ENCODE measurements at places on chromosomes 5 and 9.
A peak's percentile ranks its signal among the peaks of the same experiment; 100 is the strongest.

DNA sequence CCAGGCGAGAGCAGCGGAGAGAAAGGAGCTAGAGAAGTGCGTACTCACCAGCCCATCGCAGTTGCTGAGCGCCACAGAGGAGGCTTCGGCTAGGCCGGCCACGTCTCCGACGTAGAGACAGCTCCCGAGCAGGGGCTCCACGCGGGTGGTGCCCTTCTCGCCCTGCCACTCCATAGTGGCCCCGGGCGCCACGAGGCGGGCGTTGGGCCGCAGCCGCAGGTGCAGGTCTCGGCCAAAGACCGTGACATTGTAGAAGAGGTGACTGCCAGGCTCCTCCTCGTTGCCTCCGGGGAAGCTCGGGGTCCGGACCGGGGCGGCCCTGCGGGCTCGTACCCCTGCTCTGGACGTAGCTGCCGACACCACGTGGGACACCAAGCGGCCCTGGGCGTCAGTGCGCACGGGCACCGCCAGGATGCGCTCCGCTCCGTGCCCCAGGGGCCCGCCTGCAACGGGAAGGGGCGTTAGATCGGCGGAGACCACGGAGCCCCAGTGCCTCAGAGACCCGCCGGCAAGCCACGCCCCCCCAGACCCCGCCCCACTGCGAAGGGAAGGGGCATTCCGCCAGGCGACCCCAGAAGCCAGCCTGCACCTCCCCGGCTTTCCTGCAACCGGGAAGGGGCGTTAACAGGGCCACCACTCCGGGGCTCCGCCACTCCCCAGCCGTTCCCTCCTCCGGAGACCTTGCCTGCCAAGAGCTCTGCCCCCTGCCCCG, 1.4 kb downstream of the ADAMTS2 start:
- peak; percentile 74 for DNase-seq

- DNase-seq = no peak
These were observed 42.9 kb downstream of the GLRA1 start for GRCh38 chr5:151881621-151882225.

- no peak for DNase-seq
These were observed 11.7 kb downstream of the TIMD4 start for GRCh38 chr5:156951359-156951758.

- no peak for DNase-seq
These were observed 220.2 kb upstream of the CLINT1 start for GRCh38 chr5:158079097-158079496.

- no peak for DNase-seq
These were observed 61.5 kb downstream of the MEIKIN start for GRCh38 chr5:131883984-131884383.

GRCh38 chr9:14532456-14533115, 160.6 kb downstream of the ZDHHC21 start:
- no peak for DNase-seq

GRCh38 chr9:76594764-76595424, 135.9 kb downstream of the GCNT1 start:
- DNase-seq = peak; percentile 63

DNA sequence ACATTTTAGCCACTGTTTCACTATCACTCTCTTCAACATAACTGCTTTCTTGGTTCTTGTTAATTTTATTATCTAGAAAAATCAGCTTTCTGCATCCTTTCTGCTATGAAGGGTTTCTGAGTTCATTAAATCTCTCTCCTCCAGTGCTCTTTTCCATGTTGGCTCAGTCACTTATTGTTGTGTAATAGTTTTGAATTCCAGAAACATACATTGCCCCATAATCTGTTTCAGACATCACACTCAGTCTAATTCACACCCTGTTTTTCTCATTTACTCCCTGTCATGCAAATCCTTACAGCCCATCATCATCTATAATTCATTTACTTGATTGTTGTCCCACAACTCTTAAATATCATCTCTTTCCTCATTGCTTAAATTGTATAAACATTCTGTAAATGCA, 176.1 kb upstream of the CDH12 start:
- no peak for DNase-seq

- DNase-seq = no peak
These were observed 19.3 kb upstream of the TMEM161B start for GRCh38 chr5:88287846-88288527.

DNA sequence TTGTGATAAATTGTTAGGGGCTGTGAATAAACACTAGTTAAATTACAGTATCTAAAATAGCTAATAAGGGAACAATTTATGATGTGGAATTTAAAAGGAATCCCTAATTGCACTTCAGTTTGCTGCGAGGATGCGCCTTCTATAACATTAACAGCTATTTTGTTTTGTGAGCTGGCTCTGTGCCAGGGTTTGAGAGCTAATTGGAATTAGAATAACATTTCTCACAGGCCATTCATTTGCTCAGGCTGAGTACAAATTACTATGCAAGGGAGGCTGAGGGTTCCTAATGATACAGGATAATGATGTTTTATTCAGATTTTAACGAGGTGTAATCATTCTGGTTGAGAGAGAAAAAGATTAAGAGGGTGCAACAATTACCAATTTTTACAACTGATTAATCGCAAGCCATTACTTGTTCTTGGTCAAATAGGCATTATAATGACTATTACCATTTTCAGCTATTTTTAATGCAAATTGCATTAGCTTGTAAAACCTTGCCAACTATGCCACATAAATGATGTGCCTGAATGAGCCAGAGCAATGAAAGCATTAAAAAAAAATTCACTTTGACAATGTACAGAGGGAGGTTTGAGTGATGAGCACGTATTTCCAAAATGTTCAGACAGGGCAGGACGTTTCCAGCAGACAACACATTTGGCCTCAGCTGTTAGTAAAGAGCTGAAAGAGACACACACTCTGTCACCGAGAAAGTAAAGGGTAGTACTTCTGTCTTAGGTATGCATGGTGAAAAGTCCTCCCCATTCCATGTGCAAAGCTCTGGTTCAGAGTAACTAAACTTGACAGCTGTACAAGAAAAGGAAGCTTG, 576.5 kb downstream of the TLE1 start:
- DNase-seq = no peak

DNA sequence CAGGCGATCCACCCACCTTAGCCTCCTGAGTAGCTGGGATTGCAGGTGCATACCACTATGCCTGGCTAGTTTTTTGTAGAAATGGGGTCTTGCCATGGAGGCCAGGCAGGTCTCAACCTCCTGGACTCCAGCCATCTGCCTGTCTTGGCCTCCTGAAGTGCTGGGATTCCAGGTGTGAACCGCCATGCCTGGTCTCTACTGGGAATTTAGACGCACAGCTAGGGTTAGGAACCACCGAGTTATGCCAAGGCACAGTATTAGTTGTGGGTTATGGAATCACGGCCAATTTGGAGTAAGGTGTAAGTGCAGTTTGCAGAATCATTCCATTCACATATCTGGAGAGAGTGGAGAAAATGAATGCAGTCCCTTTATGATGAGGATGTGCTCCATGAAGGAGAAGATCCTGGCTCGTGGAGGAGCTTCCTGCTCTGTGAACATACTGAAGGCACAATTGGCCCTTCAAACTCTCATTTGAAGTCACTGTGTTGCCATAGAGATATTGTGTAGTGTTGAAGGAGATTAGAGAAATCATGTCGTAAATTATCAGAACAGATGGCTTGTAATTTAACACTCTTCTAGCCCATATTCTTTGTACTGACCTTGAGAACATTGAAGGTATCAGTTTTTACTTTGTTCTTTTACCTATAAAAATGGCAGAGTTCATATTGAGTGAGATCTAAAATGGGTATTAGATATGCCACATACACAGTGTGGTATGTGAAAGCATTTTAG, 18.8 kb downstream of the TRIO start:
- DNase-seq = no peak

GRCh38 chr9:32384002-32384363, 460 bp upstream of the ACO1 start:
- no peak for DNase-seq

GRCh38 chr5:16855485-16855884, 80.6 kb downstream of the MYO10 start:
- DNase-seq = peak; percentile 52

GRCh38 chr9:37806271-37806670, 5.7 kb downstream of the DCAF10 start:
- peak; percentile 8 for DNase-seq

- DNase-seq = no peak
These were observed 2.4 kb downstream of the MACIR start for GRCh38 chr5:103260951-103261350.

- DNase-seq = no peak
These were observed 1.9 kb upstream of the NKD2 start for GRCh38 chr5:1006656-1007071.

GRCh38 chr9:113187929-113188595, 33.0 kb downstream of the FKBP15 start:
- DNase-seq = peak; percentile 32

DNA sequence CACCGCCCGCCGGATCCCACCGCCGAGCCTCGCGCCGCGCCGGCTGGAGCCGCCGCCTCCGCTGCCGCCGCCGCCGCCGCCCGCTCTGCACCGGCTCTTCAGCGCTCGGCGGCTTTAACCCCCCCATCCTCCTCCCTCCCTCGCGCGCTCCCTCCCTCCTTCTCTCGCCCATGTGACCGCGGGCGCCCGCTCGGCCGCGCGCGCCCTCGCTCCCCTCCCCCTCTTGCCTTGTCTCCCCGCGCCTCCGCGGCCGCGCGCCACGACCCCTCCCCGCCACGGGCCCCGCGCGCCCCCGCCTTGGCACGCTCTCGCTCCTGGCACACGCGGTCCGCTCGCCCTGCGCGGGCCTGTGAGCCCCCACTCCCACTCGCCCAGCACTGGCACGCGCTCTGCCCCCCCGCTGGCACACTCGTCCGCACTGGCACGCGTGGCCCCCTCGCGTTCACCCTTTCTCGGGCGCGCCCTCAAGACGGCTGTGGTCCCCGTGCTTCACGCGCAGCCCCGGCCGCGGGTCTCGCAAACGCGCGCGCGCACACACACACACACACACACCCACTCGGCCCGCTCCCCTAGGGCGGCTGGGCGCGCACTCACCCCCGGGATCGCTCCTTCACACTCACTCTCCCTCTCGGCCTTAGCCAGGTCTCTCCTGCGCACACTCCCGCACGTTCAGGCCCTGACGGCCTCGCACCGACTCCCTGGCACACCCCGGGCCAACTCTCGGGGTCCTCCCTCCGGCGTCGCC, at the start of gene CNTFR:
Gene CNTFR, minus strand, starts transcription at position 89 of the 745 bp plus-strand sequence. CDS start 20,743 bp downstream, outside the sequence.
- DNase-seq = no peak

DNA sequence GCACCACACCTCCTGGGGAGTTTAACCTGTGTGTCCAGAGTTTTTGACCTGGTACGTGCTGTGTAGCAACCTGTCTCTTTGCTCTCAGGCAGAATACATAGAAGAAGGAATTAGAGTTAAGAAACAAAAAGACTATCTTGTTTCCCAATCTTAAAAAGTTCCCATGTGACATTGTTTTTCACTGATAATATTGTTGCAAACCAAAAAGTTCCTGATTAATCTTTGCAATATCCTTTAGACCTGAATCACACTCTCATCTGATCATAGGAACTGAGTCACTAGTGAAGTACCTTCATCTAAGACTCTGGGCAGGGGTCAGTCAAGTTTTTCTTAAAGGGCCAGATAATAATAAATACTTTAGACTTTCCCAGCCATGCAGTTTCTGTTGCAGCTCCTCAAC, 35.1 kb downstream of the BASP1 start:
- no peak for DNase-seq

DNA sequence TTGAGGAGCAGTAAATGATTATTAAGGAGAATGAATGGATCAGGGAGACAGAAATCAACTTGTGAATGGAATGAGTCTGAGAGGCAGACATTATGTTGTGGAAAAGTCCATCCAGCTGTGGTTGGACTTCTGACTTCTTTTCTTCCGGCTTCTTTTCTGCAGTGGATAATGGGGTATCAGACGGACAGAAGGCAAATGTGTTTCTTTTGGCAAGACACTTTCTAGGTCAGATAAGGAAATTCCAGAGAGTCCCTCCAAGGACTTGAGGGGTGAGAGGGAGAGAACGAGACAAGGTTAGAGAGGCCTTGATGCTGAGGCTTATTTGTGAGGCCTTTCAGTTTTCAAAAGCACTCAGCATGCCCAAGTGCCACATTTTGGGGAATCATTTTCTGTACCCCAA, 17.1 kb upstream of the GRHPR start:
- DNase-seq = no peak

DNA sequence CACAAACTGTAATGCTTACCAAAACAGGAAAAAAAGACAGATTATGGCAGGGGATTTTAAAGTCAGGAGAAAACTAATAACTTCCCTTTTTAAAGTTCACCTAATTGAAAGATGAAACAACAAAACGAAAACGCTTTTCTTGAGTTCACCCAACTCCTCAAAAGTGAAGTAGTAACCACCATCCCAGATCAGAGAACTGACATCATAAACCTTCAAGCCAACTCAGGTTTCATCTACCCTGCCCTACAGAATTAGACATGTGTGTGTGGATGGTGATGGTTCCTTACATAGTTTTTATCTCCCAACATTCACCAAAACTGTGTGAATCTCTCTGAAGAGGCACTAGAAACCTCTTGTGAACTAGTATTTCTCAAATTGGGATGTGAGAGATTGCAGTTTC, 195.2 kb upstream of the PTGER4 start:
- no peak for DNase-seq

DNA sequence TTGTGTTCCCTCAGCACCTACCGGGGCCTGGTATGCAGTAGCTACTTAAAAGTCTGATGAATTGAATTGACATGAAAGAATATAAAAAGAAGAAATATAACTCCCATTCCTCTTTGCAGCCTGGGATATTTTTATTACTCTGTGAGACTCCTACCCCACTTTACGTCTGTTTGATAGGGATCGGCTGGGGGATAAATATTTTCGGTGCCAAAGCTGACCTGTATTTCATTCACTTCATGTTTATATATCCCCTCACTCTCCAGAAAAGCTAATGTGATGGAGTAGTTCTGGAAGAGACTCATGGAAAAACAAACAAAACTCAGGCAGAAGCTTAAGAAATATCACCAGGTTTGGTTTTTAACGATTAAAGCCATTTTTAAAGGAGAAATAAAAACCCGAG, 108.2 kb upstream of the TBC1D2 start:
- DNase-seq = no peak

DNA sequence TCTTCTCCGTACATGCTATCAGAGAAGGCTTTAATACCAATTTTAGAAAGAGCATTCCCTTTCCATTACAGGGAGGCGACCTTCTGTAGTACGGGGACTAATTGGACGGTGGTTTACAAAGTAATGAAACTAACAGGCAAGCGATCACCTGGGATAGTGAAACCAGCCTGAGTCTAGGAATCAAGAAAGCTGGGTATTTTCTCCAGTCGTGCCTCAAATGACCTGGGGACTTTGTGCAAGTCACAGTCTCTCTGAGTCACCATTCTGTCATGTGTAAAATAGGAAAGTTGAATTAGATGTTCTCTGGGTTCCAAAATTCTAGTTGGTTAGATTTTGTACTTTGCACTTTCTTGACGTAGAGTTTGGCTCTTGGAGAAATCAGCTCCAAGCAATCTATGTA, 22.7 kb upstream of the SSBP2 start:
- no peak for DNase-seq

All from mesendoderm (in vitro differentiated cells).